NCI-H345 (cell line): ENCODE measurements at places on chromosomes 4 and X.

- no peak for DNase-seq
These were observed 33.0 kb downstream of the NOP14 start for GRCh38 chr4:2930135-2930757.

DNA sequence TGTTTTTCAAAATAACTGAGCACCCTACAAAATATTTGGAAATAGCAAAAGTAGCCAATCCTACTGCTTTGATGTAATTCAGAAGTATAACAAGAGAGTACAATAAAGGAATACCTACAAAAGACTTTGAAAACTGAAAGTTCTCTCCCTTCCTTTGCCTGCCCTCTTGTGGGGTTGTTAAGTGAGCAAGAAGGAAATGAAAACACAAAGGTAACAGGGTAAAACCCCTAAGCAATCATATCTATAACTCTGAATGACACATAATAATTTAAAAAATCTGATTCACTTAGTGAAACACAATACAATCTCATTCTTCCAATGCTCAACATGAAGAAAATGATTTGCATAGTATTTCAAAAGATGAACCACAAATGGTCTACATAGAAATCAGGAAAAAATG, 98.2 kb downstream of the FRYL start:
- DNase-seq: no peak

- DNase-seq: no peak
These were observed 383.5 kb upstream of the INTU start for GRCh38 chr4:127249066-127249766.

- no peak for DNase-seq
These were observed 783 bp downstream of the BEX2 start for GRCh38 chrX:103309860-103310554.
